ENCODE measurements at places on chromosomes 16 and 17.

- no peak for DNase-seq
Observed at GRCh38 chr16:68061396-68061795, 23.8 kb upstream of the NFATC3 start.

DNA sequence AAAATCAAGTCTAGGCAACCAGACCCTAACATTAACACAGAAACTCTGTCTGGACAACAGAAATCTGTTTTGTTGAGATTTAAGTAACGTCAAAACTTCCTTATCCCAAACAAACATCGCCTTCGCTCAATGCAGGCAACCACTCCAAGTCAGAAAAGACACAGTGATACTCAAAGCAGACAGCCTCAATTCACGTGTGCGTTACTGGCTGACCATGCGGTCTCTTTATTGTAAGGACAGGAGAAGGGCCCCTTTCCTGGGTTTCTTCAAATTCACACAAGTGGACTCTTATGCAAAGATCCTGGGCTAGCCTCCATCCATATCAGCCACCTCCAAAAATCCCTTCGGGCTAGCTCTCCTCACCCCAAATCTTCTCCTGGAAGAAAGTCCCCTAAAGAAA lies 467.7 kb downstream of the SOX9 start:
- DNase-seq, result no peak

DNA sequence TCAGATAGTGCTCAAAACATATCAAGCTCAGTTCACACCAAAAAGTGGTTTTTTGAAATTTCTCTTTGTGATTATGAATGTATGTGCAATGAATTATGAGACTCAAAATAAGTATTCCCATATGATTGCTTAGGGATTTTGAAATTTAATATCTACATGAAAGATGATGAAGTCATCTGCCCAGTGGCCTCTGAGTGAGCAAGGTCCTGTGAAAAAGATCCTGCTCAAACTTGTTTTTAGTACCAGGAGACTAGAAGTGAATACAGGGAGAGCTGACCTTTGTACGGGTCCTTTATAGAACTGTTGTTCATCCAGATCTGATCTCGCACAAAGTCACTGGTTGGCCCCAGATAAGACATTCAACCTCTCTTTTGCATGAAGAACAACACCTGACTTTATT lies 151.9 kb upstream of the MAF start:
- no peak for DNase-seq

- DNase-seq, result no peak
Observed at GRCh38 chr16:7548796-7549318, 216.2 kb downstream of the RBFOX1 start.

DNA sequence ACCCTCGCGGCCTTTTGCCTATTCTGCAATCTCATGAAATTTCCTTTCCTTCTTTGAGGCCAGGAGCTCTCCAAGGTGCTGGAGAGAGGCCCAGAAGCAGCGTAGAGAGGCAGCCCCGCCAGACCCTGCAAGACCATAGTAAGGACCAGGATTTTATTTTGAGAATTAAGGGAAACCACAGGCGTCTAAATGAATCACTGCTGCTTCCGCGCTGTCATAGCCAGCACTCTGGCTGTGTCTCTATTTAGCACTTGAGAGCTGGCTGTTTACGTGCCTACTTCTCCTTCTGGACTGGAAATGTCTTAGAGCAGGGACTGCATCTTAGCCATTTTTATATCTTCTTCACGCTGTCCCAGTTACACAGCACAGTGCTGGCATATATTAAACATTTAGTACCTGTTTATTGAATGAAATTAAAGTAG lies 37.6 kb upstream of the PIRT start:
- no peak for DNase-seq

DNA sequence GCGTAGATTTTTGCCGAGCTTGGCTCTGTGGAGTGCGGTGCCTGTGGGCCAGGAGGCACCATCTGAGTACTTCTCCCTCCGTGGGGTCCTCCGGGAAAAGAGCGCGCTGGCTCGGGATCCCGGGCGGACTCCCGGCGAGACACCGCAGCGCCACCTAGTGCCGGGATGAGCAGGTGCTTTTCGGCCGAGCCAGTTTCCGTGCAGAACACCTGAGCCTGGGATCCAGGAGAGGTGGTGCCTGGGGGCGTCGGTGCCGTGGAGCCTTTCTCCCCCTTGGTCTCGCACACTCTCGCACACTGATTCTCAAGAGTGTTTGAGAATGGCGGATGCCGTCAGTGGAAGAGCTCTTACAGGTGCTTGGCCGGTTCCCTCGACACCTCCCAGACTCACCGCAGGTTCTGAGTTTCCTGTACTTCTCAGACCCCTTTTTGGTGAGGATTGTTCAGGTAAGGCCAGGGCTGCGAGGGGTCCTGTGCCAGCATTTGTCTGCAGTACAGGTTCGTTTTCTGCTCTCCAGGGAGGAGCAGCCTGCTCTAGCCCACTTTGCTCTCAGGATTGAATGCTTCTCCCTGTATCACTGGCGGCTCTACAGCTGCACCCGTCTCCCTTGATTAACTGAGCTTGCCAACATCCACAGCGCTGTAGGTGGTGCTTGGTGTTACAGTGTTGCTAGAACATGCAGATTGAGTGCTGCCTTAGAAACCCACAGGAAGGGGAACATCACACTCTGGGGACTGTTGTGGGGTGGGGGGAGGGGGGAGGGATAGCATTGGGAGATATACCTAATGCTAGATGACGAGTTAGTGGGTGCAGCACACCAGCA lies 23.3 kb downstream of the TBCD start:
- DNase-seq, result peak; percentile 24

GRCh38 chr17:67636312-67636711 lies 81.4 kb upstream of the NOL11 start:
- no peak for DNase-seq
